ENCODE measurements at places on chromosomes 1 and 21.

DNA sequence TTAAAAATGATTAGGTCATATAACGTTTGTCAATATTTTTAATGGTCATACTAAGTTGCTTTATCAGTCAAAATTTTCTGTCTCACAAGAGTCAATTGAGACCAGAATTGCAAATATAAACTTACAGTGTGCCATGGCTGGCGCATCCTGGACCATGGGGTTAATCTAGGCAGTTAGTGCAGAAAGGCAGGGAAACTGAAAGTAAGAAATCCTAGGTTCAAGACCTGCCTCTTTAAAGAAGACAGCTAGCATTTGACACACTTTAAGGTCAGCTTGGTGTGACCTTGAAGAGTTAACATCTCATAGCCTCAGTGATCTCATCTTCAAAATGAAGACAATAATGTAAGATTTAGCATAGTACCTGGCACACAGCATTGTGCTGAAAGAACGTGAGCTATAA, 210.0 kb upstream of the DAB1 start:
- DNase-seq: no peak

DNA sequence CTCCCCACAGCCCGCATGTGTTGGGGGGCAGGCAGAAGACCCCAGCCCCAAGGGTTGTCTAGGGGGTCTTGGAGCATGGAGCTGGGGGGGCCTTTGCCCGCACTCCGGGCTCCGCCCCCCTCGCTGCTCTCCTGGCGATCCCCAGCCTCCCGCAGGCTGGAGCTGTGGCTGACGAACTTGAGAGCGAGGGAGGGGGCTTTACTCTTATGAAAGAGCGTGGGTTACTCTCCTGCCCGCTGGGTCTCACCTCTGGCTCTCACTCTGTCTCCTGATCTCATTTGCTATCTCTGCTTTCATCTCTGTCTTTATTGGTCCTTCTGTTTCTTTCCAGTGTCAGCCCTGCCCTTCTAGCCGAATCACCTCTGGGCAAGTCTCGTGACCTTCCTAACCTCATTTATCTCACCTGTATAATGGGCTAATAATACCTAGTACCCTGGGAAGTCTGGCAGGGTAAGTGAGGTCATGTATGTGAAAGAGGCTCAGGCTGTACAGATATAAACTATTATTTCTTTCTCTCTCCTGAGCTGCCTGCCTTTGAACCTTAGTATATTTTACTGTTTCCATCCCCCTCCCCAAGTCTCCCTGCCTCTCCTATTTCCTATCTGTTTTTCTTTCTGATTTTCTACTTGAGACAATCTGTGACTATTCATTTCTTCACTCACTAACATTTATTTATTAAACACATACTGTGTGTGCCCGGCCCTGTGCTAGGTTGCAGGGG, 731 bp downstream of the EFNA4 start:
- DNase-seq: no peak

GRCh38 chr21:26754853-26755252, 90.4 kb downstream of the ADAMTS1 start:
- DNase-seq: no peak

DNA sequence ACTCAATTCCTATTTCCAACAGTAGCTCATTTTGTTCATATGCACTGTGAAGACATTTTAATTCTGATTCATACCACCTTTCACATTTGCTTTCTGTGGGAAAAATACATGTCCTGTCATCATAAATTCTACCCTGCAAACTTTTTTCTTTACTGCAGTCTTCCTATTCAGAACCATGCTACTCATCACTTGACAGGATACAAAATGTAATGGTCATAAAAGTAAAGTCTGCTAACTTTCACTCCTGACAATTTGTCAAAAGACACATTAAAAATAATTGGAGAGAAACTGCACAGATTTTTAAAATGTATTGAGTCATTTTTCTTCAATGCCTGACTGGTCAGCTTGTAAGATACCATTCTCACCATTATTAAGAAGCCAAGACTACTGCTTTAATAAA, 1817.1 kb downstream of the BRINP3 start:
- no peak for DNase-seq

DNA sequence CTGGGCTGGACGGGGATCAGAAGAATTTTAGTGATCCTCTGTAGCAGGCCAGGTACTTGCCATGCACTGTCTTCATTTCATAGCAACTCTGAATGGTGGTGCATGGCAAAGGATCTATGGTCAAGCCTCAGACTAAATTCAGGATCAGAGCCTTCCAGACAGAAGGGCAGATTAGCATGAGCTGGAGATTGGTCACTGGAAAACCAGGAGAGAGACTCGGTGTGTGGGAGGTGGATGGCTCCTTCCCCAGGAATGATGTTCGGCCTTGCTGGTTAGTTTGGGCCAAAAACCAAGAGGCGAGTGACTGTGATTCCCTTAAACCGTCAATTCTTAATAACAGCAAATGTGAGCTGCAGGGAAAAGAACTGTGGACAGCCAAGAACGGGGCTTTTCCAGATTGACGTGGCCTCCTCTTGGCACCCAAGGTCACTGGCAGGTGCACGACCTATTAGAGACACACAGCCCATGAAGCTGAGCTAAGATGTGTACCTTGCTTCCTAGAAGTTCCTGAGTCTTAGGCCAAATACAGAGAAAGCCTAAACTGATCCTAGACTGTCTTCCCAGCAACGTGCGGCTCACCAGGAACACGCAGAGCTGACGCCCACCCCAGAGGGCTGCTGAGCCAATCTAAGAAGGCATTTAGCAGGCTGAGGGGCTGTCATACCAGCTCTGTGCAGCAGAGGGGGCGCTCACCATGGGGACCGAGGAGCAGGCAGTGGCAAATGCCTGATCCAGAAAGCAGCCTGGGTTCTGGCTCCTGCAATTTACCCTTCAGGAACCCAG, 18.5 kb downstream of the ALDH4A1 start:
- peak; percentile 61 for DNase-seq

- DNase-seq: peak; percentile 26
Observed at GRCh38 chr1:184027826-184028695, 9.5 kb downstream of the COLGALT2 start.

GRCh38 chr1:51859333-51859732, 19.2 kb downstream of the NRDC start:
- DNase-seq: no peak
